ENCODE measurements at places on chromosomes 12 and 14. TPM values are rescaled to one million over a fixed set of nuclear protein-coding genes. Genes with fewer than 3 reads are reported as not detected.

The FZD10 gene
- total RNA-seq = 18.0 TPM

The COX8C gene
- not detected for total RNA-seq

The TAS2R8 gene
- total RNA-seq = not detected

GRCh38 chr14:96423446-96424108, 31.6 kb downstream of the AK7 start:
- no peak for DNase-seq

- DNase-seq = no peak
These were observed 188.3 kb downstream of the PHETA1 start for GRCh38 chr12:111180426-111181142.
